Bone marrow (tissue), 2 donors: ENCODE measurements at places on chromosomes 5 and 9.

DNA sequence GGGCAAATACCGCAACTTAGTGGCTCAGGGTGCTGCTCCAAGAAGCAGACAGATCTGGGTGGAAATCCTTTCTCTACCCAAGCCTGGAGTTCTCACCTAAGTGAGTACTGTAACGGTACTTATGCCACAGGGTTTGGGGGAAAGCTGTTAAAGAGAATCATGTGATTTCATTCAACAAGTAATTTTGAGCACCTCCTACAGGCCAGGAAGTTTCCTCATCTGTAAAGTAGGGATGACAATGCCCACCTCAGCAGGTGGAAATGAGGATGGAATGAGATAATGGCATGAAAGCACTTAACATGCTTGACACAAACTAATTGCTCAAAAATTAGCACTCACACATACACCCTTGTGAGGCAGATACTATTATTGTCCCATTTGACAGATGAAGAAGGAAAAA is 114.1 kb downstream of the JAKMIP2 start:
- no peak for DNase-seq

- no peak for DNase-seq
These were observed 210.1 kb upstream of the MAP3K1 start for GRCh38 chr5:56605231-56605630.

GRCh38 chr5:54173251-54173650 is 137.1 kb downstream of the ARL15 start:
- DNase-seq = no peak

- DNase-seq = no peak
These were observed 142.6 kb downstream of the FAM114A2 start for GRCh38 chr5:153896117-153896516.

- no peak for DNase-seq
These were observed 409.2 kb downstream of the NFIB start for GRCh38 chr9:13904746-13905145.
